NB4 (cell line): ENCODE measurements at places on chromosomes 12 and 14.

DNA sequence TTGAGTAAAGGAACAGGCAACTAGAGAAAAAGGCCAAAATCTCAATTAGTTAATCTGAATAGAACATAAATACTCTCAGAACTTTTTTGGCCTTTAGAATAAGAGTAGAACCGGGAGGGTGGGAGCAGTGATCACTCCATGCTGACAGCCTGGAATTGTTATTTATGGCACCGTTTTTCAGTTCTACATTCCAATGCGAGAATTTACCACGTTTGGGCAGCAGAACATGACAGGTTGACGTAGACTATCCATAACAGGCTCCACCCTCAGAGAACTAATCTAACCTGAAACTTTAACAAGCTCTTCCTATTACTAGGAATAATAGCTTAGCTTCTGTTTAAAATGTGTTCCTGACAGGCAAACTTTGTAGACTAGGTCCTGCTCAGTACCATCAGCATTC, 379.1 kb downstream of the SEC23A start:
- no peak for DNase-seq

GRCh38 chr12:103813949-103814348, 27.1 kb downstream of the NT5DC3 start:
- no peak for DNase-seq

DNA sequence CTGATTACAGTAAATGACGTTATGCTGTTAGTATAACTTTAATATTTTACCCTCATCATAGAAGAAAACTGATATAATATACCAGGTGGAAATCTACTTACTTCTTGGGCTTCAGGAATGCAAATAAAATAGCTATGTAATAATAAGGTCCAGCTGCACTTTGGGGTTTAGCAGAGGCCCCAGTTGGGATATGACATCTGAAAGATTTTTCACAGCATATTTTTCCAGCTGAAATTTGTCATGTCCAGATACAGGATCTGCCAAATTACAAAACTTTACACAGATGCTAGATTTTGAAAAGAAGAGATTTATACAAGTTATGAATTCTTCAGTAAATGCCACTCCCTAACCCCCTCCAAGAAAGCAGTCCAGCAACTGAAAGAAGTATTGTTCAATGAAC, 29.2 kb upstream of the DCN start:
- DNase-seq: no peak

DNA sequence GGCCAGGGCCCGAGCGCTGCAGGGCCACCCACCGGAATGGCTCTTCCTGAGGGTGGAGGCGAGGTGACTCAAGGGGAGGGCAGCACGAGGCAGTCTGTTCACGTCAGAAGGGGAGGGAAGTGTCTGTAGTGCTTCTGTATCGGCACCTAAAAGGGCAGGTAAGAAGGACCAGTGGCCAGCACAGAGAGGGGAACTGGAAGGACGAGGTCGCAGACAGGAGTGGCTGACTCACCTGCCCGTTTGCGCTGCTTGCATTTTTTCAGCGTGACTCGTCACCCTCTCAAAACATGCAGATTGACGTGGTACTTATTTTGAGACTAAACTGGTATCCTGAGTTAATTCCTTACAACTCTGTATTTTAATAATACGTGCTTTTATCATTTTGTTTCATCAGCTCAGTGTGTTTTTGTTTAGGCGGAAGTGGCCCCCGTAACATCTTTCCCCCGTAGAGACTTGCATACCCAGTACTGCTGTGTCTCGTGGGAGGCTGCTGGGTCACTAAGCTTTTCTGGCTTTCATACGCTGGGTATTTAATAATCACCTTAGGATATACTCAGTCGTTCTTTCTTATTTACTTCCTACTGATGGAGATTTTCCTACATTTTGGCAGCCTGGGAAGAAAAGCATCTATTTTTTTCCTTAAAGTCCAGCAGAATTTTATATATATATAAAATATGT, 26.4 kb downstream of the SFSWAP start:
- no peak for DNase-seq

DNA sequence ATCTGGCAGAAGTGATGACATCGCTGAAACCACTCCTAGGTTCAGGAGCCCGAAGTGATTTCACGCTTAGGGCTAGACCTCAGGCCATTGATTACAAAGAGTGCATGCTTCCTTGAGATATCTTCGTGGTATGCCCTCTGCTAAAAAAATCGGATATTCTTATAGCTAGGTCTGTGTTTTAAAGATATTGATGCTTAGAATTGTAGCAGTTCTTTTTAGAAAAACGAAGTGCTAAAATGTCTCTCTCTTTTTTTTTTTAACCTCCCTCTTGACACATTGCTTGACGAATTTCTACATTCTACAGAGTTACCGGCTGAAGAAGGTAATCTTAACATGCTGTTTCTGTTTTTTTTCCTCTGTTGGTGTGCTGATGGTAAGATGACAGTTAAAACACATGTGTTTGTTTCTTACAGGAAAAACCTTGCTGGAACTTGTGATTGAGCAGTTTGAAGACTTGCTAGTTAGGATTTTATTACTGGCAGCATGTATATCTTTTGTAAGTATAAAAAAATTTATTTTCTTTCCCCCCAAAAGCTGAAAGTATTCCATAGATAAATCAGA, 1.3 kb downstream of the ATP2A2 start:
- no peak for DNase-seq
